ENCODE measurements at places on chromosomes 12 and 14.

- DNase-seq = no peak
Observed at GRCh38 chr12:11882301-11883019, 188.3 kb upstream of the BCL2L14 start.

GRCh38 chr14:94998685-94999084 lies 158.6 kb downstream of the DICER1 start:
- DNase-seq = no peak

DNA sequence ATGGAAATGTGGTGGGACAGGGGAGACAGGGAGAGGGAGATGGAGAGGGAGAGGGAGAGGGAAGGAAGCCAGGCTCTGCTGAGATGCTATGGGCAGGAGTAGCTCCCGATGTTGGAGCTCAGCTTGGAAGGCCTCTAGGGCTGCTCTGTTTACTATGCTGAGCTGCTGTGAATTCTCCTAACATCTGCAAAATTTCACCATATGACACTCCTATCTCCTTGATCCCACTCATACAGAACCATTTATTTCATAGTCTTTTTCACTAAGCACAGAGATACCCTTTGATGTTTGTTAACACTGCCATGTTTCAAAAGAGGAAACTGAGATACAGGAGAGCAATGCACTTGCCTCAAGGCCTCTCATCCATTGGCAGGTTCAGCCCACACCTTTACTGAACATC lies 60.7 kb downstream of the C12orf75 start:
- no peak for DNase-seq

DNA sequence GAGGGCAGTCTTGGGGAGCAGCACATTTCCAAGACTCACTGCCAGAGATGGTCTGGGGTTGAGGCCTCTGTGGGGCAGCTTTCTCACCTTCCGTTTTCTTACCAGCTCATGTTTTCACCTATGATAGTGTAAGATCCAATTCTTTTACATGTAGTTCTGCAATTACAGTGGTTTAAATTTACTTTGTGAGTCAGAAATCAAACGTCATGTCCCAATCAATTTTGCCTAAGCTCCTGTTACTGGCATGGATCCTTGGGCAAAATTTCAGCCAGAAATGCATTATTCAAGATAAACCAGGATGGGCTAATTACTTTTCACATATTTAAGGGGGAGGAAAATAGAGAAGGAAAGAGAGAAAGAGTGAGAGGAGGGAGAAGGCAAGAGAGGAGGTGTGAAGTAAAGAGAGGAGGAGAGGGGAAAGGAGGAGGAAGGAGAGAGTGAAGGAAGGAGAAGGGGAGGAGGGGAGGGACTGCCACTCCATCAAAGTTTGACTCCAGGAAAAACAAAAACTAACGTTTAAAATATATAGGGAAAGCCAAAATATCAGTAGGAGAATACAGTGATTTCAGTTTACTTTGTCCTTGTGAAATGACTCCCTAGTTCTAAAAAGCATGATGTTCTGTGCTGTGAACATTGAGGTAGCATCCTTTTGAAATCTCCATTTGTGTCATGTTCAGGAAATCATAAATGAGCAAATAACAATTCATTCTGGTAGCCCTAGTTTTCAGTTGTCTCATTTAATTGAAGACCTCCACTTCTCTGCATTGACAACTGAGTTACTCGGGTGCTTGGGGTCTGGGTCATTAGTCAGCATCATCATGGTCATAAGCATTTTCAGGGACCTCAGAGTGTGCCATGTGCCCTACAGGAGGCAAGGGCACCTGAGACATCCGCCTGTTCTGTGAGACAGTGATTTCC lies 3.0 kb downstream of the BMAL2 start:
- DNase-seq = no peak

GRCh38 chr12:21987755-21988154 lies 46.5 kb upstream of the ABCC9 start:
- DNase-seq = no peak

GRCh38 chr14:83425706-83426105 lies 1892.1 kb upstream of the SEL1L start:
- no peak for DNase-seq

Measured in NCI-H748 treated with DMSO at 0.1 percent for 48 hours (cell line).